ENCODE measurements at places on chromosomes 6 and 20.

- DNase-seq, result no peak
Measured at GRCh38 chr20:15708984-15709598, 864.2 kb downstream of the KIF16B start.

- DNase-seq, result no peak
Measured at GRCh38 chr6:106315765-106316374, 9.7 kb downstream of the ATG5 start.

GRCh38 chr20:14193443-14193842 lies 144.0 kb downstream of the FLRT3 start:
- DNase-seq, result no peak

DNA sequence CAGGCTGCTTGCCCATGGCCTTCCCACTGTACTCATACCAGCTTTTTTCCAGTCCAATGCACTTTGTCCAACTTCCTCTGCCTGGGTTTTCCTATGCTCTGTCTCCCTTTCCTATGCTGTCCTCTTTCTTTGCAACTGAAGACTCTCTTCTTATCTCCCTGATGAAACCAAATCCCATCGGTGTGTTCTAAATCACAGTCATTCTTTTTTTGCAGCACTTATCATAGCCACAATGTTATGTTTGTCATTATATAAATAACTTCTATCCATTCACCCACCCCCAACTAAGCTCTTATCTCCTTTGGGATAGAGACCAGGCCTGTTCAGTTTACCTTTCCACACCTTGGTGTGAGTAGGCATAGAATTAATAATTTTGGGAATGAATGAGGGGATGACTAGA lies 121.0 kb downstream of the GPX5 start:
- DNase-seq, result no peak

DNA sequence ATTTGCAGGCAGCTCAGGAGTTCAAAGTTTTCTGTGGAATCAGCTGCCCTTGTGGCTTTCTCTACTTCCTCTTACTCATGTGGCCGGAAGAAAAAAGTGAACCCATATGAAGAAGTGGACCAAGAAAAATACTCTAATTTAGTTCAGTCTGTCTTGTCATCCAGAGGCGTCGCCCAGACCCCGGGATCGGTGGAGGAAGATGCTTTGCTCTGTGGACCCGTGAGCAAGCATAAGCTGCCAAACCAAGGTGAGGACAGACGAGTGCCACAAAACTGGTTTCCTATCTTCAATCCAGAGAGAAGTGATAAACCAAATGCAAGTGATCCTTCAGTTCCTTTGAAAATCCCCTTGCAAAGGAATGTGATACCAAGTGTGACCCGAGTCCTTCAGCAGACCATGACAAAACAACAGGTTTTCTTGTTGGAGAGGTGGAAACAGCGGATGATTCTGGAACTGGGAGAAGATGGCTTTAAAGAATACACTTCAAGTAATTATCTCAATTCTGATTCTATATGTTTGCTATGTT lies 1.1 kb downstream of the MGME1 start:
- no peak for DNase-seq

- DNase-seq, result no peak
Measured at GRCh38 chr6:16519265-16520242, 241.7 kb downstream of the ATXN1 start.

- DNase-seq, result no peak
Measured at GRCh38 chr6:73024598-73024997, 200.7 kb downstream of the KHDC1L start.

GRCh38 chr6:134593024-134593423 lies 275.1 kb upstream of the SGK1 start:
- no peak for DNase-seq

GRCh38 chr20:208942-209566 lies 18.0 kb upstream of the DEFB129 start:
- DNase-seq, result no peak

DNA sequence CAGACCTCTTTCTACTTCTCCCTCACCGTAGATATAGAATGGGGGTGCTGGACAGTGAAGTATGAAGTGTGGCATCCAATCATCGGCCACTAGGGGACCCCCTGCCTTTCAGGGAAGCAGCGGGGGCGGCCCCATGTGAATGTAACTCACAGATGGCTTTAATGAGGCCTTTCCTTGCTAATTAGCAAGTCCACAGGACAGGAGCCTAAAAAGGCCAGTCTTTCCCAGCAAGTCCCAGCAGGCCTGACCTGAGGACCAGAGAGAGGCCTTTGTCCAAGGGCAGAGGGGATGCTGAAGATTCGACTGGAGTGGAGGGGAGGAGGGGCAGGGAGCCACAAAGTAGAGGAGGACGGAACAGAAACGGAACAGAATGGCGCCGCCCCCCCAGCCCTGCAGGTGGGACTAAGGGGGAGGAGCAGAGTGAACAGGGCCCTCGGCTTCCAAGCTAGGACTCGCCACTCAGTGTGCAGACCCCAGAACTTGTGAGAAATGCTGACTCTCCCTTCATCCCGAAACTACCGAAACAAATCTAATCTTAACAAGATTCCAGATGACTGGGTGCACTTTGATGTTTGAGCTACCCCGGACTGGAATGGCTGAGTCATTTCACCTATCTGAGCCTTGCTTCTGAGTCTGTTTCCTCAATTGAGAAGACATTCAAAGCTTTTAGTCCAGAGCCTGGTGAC lies 5.8 kb downstream of the C6orf132 start:
- DNase-seq, result peak; percentile 21

DNA sequence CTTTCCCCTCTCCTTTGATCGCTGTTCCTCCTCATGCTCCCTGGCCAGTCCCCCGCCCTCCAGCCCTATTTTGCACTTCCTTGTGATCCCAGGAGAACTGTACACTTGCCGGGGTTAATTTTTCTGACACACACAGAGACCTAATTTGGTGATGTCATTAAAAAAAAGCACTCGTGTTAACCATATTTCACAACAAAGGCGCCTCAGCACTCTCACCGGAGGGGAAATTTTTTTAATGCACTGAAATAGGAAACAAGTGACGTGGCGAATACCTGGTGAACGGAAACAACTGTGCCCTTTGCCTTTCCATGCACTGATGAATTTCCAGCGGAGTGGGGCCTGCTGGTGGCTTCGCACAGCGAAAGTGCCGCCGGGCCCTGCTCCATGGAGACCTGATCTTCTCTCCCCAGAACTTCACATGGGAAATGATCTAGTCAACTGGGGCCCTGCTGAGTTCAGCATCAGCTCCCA lies 53.9 kb upstream of the TAGAP start:
- DNase-seq, result peak; percentile 70

DNA sequence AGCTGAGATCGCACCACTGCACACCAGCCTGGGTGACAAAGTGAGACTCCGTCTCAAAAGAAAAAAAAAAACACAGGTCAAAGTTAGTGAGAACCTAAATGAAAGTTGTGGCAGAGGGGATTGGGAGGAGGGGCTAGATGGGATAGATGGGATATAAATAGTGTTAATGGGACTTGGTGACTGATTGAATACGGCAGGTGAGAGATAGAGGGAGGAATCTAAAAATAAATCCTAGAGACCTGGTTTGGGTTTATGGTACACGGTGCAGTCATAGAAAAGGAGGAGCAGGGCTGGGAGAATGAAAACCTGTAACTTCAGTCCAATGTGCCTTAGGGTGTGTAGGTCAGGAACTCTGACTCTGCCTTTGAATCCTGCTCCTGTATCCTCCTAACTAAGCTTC lies 25.0 kb upstream of the DEK start:
- no peak for DNase-seq
